ENCODE measurements at places on chromosomes 4 and X.

DNA sequence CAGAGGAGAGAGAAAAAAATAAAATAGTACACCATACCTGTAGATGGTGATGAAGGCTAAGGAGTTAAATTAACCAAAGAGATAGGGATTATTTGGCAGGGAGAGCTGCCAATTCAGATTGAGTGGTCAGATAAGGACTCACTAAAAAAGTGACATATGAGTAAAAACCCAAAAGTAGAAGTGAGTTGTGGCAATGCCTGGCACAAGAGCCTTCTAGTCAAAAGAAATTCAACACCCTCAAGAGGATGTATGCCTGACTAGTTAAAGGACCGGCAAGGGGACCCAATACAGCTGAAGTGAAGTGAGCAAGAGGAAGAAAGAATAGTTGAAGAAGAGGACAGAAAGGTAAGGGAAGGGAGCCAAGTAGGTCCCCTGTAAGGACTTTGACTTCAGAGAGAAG lies 34.9 kb downstream of the ELF2 start:
- no peak for DNase-seq

- DNase-seq = peak; percentile 73
Observed at GRCh38 chr4:41455206-41455605, 82.8 kb upstream of the LIMCH1 start.

DNA sequence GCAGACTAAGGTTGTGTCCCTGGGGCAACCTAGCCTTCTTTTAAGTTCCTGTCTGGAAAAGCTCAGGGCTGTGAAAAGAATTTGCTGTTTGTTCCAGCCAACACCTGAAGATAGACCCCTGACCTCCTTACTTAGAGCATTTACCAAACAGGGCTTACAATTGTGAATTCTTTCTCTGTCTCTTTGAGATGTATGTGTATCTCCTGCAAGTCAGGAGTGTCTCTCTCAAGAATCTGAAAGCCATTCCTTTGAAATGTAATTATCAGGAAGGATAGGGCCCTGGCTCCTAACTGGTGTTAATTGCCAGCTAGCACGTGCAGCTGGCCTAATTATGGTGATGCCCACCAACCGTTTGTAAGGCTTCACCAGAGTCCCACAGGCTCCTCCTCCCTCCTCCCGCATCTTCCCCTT lies 18.2 kb downstream of the CCNG2 start:
- no peak for DNase-seq

- no peak for DNase-seq
Observed at GRCh38 chr4:124685851-124686250, 26.7 kb downstream of the ANKRD50 start.

DNA sequence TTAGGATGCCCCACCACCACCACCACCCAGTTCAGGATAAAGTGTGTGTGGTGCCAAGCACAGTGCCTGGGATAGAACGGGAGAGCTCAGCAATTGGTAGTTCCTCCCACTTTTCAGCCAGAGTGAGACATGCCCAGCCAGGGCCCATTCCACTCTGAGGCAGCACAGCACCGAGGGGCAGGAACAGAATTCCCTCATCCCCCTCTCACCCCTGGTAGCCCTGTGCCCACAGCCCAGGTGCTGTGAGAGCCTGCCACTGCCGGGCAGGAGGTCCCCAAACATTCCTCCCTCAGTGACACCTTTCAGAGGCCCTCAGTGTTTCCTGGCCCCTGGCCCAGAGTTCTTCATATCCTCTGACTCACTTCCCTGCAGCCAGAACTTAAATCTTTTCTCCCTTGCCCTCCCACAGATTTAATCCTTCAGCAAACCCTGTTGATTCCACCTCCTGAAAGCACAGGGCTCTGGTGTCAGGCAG lies 8.1 kb downstream of the RIPPLY1 start:
- DNase-seq = no peak
